Left renal cortex interstitium (tissue), 4 donors: ENCODE measurements at places on chromosomes 1 and 21.

GRCh38 chr1:226738995-226739695 is at the start of gene ITPKB:
Gene ITPKB (minus strand): TSS chr1:226739282. CDS start chr1:226737458, 1,824 bp downstream.
- no peak for DNase-seq

DNA sequence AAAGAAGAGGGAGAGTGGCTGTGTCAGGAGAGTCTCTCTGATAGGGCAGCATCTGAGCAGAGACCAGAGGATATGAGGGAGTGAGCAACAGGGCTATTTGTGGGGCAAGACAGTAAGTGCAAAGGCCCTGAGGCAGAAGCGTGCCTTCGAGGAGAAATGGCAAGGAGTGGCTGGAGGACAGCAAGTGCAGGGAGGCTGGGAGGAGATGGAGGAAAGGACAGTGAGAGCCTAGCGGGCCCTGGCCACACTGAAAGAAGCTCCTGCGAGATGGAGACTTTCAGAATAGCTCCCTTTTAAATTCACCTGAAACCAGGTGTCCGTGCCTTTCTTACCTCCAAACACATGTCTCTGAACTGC is 25.2 kb downstream of the EXOC8 start:
- no peak for DNase-seq

DNA sequence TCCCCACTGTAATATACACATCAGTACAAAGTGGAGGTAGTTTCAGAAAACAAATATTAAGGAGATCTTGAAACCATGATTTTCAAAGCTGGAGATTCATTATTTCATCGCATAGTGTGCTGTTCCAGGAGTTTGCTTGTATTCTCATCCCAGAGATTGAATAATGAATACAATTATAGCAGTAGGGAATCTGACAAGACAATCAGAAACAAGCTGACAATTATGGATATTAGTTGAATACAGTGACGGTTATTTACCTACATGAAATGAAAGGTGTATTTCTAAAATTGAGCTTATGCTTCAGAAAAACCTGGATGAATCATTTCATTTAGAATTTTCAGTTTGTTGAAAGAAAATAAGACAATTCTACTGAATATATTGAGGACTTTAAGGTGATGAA is 2119.0 kb downstream of the MRPL39 start:
- DNase-seq, result no peak

- no peak for DNase-seq
Measured at GRCh38 chr1:117967477-117967876, 37.9 kb downstream of the WDR3 start.

DNA sequence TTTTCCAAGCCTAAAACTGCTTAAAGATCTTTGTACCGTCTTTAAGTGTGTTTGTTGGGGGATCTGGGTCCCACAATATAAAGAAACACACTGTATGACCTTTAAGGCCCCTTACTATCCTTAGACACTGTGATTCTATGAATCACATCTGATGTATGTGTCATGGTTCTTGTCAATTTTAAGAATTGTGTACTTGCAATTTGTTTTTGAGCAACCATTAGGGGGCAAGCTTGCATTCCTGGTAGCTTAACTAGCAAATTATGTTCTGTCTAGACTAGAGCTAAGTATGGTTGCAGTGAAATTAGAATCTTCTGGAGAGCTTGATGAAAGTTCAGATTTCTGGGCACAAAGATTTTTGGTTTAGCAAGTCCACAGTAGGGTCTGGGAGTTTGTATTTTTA is 219.5 kb downstream of the TPR start:
- no peak for DNase-seq

GRCh38 chr21:29430030-29430429 is 131.3 kb downstream of the BACH1 start:
- no peak for DNase-seq
